ENCODE measurements at places on chromosomes 6 and 20.

DNA sequence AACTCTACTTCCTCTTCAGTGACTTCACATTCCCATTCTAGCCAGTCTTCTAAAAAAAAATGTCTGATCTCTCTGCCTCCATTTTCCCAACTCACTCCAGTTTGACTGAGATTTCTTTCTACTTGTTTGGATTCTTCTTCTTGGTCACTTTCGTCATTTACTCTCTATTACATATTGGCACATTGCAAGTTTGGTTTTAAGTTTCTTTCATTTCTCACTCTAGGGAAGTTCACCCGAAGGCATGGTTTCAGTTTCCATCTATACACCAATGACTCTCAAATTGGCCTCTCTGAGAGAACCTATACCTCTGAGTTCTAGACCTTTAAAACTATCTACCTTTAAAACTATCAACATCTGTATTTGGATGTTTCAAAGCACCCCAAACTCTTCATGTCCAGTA is 51.3 kb downstream of the CD109 start:
- no peak for ATAC-seq

DNA sequence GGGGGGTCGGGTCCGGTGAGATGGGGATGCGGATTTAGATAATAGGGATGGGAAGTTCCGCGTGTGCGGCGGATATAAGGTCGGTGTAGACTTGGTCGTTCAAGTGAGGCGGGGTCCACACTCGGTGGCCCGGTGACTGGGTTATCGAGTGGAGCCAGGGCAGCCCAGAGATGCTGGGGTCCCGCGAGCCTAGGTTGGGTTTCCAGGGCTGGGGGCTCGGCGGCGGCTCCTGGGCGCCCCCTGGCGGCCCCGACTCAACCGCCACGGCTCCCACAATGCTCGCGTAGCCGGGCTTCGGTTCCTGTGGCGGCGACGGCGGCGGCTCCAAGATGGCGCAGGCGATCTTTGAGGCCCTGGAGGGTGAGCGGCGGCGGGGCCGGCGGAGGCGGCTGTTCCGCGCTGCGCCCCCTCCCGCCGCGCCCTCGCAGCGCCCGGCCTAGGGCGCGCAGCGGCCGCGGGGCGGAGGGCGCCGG is at the start of gene ZNF341:
Gene ZNF341, plus strand, starts transcription at position 304 of the 473 bp plus-strand sequence. Its CDS starts 26 bp downstream, at position 330.
- peak; percentile 91 for ATAC-seq

- no peak for ATAC-seq
Observed at GRCh38 chr20:16491294-16491905, 81.8 kb downstream of the KIF16B start.

DNA sequence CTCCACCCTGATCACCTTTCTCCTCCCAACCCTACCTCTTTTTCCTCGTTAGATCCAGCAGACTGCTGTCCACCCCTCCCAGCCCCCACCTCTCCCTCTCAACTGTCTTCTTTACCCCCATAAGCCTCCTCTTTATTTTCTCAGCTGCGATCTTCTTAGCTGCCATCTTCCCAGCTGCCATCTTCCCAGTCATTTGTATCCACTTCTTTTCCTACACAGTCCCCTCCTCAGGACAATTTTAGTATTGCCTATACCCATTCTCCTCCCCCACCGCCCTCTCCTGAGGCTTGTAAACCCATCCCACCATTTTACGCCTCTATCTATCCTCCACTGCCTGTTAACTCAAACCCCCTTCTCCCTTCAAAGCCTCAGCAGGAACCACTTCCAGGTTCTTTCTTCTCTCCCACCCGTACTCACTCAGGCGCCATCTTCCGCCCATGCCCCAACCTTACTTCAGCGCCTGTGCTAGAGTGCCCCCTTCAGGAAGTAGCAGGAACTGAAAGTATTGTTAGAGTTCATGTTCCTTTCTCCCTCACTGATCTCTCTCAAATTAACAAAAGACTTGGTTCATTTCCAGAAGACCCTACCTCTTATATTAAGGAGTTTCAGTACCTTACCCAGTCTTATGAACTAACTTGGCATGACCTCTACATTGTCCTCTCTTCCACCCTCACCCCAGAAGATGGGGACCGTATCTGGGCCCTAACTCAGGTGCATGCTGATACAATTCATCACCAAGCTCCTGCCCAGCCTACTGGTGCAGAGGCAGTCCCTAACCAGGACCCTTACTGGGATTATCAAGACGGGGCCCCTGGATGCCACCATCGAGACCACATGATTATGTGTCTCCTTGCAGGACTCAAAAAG is 236.0 kb downstream of the ADGRG6 start:
- ATAC-seq: no peak

GRCh38 chr6:25652007-25652515 is at the start of gene SCGN:
SCGN (plus strand) TSS chr6:25652215; CDS start chr6:25652404, 189 bp downstream.
- peak; percentile 97 for ATAC-seq

- ATAC-seq: peak; percentile 23
Observed at GRCh38 chr6:138979813-138980668, 8.0 kb downstream of the REPS1 start.

Data from SK-N-SH treated with all-trans-retinoic acid at 6 μM for 48 hours (cell line).